ENCODE measurements at places on chromosomes 12 and 14.

- DNase-seq, result peak; percentile 30
These were observed 417.3 kb downstream of the SNAPC1 start for GRCh38 chr14:62179367-62180018.

DNA sequence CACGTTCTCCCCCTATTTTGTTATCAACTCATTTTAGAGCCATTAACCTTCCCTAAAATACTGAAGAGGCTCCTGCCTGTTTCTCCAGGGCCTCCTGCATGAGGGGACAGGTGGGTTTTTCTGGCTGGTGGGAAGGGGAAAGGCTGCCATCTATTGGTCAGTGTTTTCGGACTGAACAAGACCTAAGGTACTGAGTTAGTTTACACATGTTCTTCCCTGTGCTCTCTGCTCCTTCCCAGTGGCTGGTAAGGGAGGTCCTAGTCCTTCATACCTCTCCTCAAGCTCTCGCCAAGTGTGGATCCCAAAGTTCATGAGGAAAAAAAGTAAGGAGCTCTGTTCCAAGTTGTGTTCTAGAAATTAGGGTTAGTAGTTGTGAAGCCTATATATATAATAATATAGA, 357.5 kb downstream of the FSCB start:
- no peak for DNase-seq

GRCh38 chr14:106877517-106877916, 1351.1 kb downstream of the TMEM121 start:
- no peak for DNase-seq

GRCh38 chr14:20482382-20482781, 13.2 kb downstream of the PNP start:
- no peak for DNase-seq

GRCh38 chr12:52871291-52872039, 22.7 kb upstream of the KRT78 start:
- no peak for DNase-seq

- DNase-seq, result no peak
These were observed 38.5 kb downstream of the SLC38A6 start for GRCh38 chr14:61019537-61019936.

All from GM12864 (cell line).